AML-193 (cell line): ENCODE measurements at places on chromosomes 7 and 10.

DNA sequence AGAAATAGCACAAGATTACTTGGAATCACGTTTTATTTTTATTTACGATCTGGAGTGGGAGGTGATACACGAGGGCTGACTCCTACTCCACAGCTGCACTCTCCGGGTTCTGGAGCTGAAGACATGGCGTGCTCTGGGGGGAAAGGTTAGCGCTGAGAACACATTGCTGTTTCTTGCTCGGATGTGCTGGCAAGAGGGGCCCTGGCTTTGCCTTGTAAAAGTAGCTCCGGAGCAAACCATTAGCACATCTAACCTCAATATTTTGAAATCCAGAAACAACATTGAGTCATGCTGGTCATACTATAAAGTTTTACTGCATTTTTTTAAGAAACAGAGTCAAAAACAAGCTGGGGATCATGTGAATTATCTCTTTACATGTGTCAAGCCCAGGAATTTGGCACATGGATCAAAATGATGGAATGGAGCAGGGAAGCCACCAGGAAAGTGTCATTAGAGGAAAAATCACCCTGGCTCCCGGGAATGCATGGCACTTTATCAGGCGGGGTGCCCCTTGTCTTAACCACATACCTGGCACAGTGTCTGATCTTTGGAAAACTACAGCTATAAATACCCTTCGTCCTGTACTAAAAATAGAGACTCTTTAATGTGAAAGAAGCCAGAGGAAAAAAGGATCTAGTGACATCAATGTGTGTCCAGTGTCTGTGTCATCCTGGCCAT, 31.6 kb upstream of the LYZL1 start:
- no peak for DNase-seq

- no peak for DNase-seq
These were observed 822 bp downstream of the ZC3HAV1L start for GRCh38 chr7:139034855-139035585.

DNA sequence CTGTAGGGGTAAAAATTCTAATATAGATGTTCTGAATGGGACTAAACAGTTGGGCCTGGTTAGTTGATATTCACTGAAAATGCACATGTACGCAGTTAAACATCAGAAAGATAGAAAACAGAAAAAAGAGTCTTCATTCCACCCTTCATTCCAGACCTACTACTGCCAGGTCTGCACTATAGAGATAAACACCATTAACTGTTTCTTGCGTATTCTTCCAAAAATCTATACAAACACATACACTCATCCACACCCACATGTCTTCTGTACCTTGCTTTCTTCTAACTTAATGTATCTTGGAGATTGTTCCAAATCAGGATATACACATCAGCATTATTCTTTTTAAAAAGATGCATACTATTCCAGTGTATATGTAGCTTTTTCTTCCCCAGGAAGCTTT, 13.9 kb upstream of the CLEC2L start:
- no peak for DNase-seq

DNA sequence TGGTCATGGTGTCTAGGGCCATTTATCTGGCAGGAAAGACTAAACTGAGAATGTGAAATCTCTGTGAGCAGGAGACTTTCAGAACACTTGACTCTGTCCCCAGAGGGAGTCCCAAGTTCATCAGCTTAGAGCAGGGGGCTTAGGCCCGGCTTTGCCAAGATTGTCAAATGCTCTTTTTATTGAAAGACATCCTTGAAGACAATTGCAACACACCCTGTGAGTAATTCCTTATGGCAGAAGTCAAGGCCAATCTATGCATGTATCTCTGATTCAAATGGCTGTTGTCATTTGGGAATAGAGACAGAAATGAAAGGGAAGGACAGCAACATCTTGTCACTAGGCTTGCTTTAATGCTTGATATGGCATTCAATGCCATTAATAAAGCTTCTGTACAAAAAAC, 33.7 kb downstream of the BAMBI start:
- no peak for DNase-seq

DNA sequence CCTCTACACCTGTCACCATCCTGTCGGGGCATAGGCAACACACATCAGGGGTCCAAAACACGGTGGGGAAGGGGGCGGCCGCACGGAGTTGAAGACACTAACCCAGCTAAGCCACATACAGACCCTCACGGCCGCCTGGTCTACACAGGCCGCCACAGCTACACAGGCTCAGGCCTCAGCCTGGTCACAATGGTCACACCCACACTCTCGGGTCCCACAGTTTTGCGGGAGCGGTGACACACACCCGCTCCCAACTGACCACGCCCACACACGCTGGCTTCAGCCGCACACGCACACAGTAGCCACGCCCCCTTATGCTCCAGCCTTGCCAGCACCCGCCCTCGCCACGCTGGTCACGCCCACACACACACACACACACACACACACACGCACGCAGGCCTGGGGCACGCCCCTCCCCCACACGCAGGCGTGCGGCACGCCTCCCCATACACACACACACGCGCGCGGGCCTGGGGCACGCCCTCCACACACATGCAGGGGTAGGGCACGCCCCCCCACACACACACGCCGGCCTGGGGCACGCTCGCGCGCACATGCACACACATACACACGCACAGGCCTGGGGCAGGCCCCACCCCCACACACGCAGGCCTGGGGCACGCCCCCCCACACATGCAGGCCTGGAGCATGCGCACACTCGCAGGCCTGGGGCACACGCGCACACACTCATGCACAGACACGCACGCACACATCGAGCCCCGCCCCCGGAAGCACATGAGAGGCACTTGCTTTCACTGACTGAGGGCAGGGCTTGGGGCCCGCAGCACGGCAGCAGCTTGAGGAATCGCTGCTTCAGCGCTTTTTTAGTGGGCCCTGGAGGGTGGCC, 12.3 kb upstream of the OGA start:
- peak; percentile 81 for DNase-seq

DNA sequence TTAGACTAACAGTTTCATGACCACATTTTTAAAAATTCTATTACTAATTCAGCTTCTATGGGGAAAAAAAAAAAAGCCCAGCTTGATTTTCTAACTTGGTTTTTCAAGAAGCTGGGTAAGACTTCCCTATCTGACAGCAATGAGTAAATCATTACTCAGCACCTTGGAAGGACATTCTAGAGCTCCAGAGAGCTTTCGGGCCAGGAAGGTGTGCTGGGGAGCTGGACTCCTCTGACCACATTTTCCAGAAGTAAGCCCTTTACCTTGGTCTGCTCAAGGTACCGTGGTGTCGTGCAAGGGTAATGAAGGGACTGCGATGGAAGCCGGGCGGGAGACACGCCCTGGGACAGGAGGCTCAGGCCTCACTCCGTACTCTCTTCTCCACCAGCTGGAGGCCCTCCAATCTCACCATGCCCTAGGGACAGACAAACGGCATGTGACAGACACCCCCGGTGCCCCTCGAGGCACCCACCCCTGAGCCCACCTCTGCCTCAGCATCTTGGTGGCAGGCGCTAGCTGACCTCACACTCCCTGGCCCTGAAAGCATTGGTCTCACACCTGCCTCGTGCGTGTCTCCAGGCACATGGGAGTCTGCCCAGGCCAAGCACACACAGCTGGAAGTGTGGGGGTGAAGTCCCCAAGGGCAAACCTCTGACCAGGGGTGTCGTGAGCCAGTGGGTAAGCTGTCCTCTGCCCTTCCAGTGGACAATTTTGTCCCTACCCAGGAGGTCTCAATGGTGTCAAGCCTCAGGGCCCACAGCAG, 152.1 kb downstream of the OAT start:
- no peak for DNase-seq

DNA sequence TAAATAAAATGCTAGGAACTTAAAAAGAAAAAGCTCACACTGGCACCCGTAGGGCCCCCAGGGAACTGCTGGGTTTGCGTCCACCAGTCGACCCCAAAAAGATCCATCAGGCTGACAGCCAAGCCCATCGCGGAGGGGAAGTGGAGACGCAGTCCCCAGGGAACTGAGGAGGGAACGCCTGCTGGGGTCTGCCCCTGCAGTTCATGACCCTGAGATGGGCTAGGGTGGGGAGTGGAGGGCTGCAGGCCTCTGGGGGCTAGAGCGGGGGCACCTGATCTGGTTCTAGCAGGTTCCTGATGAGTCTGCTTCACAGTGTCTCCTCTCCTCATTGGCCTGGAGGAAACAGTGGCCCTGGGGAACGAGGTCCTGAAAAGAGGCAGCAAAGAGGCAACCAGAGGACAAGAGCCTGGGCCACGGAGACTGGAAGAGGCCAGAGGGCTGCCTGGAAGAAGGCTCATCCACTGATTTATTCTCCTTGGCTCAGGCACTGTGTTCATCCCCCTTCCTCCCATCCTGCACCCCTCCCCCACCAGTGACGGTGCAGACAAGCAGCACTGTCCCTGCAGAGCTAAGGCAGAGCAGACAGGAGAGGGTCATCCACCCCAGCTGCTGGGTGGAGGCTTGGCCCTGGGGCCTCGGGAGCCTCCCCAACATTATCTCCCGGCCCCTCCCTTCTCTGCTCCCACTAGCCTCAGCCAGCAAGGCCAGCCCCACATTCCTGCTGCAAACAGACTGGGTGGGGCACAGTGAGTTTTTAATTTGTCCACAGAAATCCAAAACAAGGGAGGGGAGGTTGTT, 24.7 kb upstream of the HSPA12A start:
- DNase-seq: no peak

- DNase-seq: no peak
These were observed 40.9 kb downstream of the FHIP2A start for GRCh38 chr10:114862456-114862855.

- DNase-seq: no peak
These were observed 352.0 kb upstream of the AKR1E2 start for GRCh38 chr10:4473977-4474376.

DNA sequence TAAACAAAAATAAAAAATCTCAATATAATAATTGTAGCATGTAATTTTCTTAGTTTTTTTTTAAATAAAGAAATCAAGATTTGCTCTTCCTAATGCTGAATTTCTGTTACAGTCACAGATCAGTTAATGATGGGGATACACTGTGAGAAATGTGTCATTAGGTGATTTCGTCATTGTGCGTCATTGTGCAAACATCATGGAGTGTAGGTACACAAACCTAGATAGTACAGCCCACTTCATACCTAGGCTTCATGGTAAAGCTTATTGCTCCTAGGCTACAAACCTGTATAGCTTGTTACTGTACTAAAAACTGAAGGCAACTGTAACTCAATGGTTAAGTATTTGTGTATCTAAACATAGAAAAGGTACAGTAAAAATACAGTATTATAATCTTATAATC, 74.4 kb upstream of the LSM8 start:
- no peak for DNase-seq

DNA sequence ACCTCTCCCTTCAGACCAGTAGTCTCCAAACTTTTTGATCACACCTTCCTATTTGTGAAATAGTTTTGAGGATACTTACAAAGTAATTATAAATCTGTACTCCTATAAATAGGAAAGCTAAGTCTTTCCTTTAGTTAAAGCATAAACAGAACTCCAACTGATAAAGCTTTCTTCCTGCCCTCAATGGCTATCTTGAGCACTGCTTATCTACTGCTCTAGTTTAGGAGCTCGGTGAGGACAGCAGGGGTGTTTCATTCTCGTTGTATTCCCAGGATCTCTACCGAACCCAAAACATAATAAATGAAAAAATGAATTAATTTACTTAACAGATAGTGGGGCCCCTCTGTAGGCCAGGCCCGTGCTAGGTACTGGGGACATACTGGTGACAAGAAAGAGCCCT, 17.7 kb downstream of the SORBS1 start:
- no peak for DNase-seq

DNA sequence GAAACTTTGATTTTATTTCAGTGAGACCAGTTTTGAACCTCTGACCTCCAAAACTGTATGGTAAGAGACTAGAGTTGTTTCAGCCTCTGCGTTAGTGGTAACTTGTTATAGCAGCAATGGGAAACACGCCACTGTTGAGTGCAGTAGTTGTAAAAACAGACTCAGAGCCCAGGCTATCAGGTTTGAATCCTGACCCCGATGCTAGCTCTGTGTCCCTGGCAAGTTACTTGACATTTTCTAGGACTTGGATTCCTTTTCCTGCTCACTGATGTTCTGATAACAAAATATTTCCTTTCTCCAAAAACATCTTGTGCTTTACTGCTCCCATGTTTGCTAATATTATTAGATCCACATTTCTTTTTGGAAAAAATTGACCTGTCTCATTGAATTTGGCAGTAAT, 131.0 kb downstream of the PLXDC2 start:
- DNase-seq: no peak

DNA sequence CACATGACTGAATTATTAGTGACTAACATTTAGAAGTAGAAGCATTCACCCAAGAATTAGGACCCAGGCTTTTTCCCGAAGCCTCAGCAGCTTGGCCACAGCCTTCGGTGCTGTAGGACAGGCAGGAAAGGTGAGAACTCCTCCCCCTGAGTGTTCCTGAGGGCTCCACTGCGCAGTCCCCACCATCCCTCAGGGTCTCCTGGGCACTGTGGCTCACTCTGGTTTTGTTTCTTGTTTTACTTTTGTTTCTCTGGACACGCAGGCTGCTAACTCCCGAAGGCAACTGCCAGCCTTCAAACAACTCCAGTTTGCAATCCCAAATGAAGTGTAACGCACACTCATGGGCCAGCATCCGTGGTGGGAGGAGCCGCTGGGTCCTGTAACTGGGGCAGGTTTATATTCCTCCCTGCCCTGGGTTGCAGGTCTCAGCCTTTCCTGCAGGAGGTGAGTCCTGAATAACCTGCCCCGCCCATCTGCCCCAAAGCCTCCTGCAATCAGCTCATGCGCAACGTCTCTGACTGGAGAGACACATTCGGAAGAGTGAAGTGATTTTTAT, 492.9 kb downstream of the PTPRN2 start:
- no peak for DNase-seq

GRCh38 chr7:123131961-123132360, 67.8 kb downstream of the SLC13A1 start:
- no peak for DNase-seq

DNA sequence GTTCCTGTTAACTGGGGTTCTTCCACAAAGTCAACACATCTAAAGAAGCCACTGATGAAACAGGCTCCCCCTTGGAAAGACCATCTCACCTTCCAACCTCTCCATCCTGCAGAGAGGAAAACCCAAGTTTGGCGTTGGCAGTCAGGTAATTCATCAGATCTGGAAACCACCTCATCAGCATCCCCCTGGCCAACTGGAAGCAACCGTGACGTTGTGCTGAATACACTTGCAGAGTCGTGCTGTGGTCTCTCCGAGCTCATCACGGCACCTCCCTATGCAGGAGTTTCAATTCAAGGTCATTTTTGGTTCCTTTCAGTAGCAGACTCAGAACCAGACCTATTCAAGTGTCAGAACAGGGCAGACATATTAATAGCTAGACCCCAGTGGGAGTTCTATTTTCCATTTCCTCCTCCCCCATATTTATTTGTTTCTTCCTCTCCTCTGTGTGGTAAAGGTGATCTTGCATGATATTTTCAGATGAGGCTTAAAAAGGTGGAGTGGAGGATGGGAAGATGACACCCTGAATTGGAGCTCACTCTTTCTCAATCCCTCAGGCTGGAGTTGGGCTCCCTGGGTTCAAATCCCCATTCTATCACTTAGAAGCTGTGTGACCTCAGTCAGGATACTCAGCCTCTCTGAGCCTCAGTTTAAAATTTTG, 149.1 kb upstream of the ADO start:
- DNase-seq: no peak

GRCh38 chr7:149753375-149754233, 19.8 kb downstream of the ZNF467 start:
- no peak for DNase-seq

GRCh38 chr7:43926798-43927123, 525 bp downstream of the UBE2D4 start:
- DNase-seq: no peak
